Stimulated activated CD4-positive, alpha-beta T cell treated with anti-CD3 and anti-CD28 coated beads, Interleukin-1b, Interleukin-23, amount 100 ng/mL, for 48 hours (primary cell): ENCODE measurements at places on chromosomes 4 and X.

- DNase-seq, result no peak
These were observed 32.7 kb downstream of the SORCS2 start for GRCh38 chr4:7224878-7225533.

GRCh38 chrX:70664726-70665125 is 220.1 kb downstream of the DLG3 start:
- DNase-seq, result no peak

DNA sequence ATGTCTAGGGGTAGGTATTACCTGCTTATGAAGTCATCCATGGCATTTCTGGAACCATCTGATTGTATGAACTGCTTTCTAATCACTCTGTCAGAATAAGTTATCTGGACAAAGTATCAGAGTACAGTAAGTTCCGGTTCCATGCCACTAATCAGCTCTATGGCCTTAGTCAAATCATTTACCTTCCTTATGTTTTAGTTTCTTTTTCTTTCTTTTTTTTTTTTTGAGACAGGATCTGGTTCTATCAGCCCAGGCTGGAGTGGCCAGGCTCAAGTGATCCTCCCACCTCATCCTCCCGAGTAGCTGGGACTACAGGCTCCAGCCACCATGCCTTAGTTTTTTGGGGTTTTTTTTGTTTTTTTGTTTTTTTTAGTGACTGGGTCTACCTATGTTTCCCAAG is 11.5 kb downstream of the XIAP start:
- DNase-seq, result no peak

- DNase-seq, result no peak
These were observed 394.0 kb downstream of the TEX13C start for GRCh38 chrX:125713633-125714032.

DNA sequence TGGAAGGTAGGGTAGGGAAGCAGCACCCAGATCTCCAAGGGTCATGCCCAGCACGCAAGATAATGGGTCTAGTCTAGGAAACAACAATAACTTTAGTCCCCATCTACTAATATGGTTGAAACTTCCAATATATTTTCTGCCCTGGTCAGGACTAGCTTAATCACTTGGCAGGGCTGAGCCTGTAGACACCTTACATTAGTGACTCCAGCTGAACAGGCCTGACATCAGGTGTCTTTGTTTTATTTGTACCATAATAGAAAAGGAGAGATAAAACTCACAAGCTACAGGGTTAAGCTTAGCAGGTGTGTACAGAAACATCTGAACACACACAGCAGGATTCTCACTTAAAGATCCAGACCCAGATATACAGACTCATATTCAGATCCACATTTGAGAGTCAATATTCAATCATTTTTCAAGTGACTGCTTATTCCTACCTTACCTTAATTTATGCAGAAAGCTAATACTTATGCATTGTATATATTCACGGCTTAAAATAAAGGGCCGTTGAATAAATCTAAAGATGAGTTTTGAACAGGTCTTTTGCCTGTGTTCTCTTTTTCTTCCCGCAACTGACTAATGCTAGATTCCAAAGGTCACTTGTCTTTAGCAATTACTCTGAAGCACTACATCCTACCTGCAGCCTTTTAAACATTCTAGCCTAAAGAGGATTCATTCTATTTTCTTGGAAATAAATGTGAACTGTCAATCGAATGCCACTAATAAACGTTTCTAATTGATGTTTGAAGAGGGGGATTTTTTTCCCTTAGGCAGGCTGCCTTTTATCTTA is 745.3 kb downstream of the RPA4 start:
- DNase-seq, result no peak

- no peak for DNase-seq
These were observed 11.9 kb upstream of the NSUN7 start for GRCh38 chr4:40737879-40738278.

DNA sequence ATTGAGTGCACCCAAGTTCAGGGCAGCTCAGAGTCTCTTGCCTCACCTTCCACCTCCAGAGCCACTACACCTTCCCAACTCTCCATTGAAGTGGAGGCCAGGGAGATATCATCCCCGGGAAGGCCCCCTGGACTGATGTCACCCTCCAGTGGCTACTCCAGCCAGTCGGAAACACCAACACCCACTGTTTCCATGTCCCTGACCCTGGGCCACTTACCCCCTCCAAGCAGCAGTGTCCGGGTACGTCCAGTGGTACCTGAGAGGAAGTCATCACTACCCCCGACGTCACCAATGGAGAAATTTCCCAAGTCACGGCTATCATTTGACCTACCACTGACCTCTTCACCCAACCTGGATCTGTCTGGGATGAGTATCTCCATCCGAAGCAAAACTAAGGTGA is 7.8 kb upstream of the RTL5 start:
- DNase-seq, result no peak

DNA sequence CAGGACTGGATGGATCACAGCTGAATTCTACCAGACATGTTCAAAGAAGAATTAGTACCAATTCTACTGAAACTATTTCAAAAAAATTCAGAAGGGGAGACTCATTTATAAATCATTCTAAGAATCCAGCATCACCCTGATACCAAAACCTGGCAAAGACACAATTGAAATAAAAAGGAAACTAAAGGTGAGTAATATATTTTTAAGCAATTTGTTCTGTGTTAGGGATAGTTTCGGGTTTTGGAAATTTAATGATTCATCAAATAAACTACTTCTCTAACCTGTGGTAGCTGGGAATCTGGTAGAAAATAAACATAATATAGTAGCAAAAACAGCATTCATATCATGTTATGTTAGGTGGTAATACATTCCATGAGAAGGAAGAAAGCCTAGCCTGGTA is 662.2 kb upstream of the BOD1L1 start:
- DNase-seq, result no peak

DNA sequence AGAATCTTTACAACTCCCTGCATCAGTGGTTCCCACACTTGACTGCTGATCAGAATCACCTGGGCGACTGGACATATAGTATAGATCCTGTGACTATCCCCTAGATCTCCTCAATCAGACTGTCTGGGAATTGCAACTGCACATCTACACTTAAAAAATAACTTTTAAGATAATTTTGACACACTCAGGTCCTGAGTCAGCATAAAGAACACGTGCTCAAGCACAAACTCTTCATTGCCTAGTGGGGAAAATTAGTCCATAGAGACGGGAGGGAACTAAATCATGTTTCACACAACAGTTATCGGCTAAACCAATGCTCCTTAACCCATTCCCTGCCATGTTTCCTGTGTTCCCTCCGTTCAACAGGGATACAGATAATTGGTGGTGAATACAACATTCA is 243.5 kb upstream of the FGF13 start:
- DNase-seq, result no peak

DNA sequence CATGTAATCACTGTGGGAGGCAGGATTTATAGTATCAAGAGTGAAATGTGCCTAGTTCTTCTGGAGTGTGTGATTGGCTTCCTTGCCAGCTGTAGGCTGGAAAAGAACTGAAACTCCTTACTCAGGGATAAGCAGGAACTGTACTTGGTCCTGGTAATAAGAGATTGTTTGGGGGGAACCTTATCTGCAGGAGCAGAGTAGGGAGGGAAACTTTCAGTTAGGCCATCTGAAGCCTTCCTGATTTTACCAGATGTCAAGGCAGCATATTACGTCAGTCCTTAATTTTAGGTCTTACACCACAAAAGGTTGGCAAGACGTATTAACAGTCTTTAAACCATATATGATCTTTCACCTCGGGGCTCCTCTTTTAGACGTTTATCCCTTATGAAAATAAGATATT is 231.5 kb upstream of the FMR1 start:
- DNase-seq, result no peak
